ENCODE measurements at places on chromosomes 4 and X.

DNA sequence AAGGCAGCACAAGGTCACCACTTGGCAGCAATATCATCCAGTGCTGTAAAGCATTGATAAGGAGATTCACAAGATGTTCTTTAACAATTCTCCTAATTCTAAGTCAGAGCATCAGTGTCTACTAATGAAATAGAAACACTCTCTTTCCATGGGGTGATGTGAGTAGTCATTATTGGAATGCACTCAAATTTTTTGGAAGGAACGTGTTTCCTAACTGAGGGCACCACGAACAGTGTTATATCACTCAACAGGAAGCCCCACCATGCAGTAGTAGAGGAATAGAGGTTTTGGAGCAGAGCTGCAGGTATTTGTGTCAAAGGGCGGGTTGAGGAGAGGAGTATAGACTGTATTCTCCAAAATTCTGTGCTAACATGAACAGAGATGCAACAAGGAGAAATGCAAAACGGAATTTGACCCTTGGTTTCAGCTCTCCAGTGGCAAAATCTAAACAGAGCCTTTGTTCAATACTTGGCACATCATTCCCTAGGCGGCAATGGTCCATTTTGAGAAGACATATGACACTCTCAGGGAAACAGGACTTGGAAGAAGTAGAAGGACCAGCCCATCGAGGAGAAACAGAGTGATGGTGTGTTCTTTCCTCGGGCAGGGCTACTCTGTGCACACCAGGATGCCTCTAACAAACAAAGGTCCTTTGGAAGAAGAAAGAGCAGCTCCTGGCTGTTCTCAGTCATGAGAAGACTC is 98.9 kb downstream of the CPEB2 start:
- no peak for DNase-seq

DNA sequence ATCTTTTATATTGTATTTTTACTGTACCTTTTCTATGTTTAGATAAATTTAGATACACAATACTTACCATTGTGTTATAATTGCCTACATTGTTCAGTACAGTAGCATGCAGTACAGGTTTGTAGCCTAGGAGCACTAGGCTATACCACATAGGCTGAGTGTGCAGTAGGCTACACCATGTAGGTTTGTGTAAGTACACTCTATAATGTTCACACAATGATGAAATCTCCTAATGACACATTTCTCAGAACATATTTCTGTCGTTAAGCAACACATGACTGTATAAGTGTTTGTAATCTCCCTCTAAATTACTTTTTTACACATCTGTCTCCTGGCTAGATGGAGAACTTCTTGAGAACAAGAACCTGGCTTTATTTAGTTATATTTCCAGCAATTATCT is 40.3 kb downstream of the UCHL1 start:
- no peak for DNase-seq

DNA sequence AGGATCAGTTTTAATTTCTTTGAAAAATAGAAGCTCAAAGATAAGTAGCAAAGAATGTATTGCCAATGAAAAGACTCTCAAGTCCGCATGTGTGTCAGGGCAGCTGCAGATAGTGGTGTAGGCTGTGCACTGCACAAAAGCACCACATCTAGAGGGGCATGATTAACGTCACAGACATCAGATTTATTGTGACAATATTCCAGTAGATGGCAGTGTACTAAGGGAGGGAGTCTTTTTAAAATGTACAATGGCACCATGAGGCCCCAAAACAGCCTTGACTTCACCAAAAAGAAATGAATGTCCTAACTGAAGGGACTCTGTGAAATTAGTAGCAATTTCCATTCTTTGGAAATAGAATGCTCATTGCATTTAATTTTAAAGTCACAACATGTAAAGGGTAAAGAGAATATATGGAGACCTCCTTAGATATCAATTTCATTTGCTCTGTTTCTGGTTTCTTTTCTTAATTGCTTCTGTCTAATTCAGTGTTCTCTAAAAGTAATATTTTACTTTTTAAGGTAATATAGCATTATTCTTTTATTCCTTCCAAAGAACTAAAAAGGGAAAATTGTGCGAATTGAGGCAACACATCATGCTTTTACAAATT is 98.4 kb downstream of the ZNF827 start:
- DNase-seq: no peak

DNA sequence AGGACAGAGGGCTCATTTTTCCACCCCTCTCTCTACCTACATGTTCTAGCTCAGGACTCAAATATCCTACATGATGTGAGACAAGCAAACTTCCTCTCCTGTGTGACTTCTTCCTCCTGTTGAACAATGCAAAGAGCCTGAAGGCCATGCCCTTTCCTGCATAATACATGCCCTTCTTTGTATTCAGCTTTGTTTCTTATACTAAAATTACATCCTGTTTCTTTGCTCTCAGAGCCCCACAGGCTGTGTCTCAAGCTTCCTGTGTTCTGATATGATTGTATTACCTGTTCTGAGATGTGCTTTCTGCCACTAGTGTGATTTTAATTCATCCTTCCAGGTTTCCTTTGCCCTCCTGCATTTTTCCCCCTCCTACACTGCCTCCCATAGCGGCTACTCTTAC is 166.4 kb upstream of the AFF2 start:
- peak; percentile 3 for DNase-seq

- DNase-seq: no peak
Observed at GRCh38 chr4:68434836-68435235, 12.4 kb upstream of the TMPRSS11E start.

- no peak for DNase-seq
Observed at GRCh38 chr4:76029300-76029699, 6.0 kb upstream of the CXCL10 start.

DNA sequence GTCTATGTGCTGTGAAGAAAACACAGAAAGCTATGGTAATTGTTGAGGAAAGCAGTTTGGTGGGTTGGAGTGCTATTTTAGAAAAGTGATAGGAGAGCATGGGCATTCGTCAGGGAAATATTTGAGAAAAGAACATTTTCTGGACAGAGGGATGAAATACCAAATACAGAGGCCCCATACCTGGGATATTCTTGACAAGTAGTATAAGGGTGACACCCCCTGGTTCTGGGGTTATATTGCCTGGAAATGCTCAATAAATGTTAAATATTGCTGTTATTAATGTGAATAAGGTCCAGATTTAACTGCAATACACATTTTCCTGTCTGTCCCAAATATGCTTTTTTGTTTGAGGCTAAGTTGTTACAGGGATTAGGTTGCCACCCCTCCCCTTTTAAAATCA is 42.9 kb downstream of the WWC2 start:
- no peak for DNase-seq
